ENCODE measurements at places on chromosomes 1 and 21.

- DNase-seq = no peak
Measured at GRCh38 chr1:193712392-193712791, 526.0 kb upstream of the B3GALT2 start.

- no peak for DNase-seq
Measured at GRCh38 chr21:15768045-15768601, 38.3 kb downstream of the USP25 start.

DNA sequence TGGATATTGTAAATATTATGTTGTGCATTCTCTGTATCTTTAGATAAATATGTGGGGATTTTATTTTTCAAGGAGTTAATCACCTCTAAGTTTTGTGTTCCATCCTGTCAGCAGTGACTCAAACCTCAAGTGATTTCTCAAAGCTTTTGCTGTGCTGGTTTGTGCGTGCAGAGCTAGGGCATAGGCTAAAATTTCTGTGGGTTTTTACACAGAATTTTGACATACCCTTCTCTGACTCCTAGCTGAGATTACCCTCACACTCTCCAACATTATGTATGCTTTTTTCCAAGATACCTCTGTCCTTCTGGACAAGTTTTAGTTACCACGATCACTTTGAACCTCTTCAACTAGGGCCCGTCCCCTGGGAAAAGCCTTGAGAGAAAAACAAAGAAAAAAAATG lies 384.9 kb downstream of the NCAM2 start:
- no peak for DNase-seq

DNA sequence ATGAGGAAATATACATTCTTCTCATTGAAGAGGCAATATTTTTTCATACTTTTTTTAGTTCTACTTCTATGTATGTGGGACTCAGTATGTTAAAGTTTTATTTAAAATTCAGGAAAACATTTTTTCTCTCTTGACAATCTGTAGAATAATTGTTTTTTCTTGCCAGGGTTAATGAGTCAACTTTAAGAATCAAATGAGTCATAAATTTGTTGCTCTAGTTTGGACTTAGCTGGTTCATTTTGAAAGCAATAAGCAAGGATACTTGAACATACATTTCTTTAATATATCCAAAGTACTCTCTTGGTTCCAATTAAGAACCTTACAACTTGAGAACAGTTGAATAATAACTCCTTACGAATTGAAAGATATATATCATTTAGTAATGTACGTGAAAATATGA lies 1145.3 kb upstream of the B3GALT2 start:
- DNase-seq = no peak

- no peak for DNase-seq
Measured at GRCh38 chr1:226664413-226665101, 74.5 kb downstream of the ITPKB start.

DNA sequence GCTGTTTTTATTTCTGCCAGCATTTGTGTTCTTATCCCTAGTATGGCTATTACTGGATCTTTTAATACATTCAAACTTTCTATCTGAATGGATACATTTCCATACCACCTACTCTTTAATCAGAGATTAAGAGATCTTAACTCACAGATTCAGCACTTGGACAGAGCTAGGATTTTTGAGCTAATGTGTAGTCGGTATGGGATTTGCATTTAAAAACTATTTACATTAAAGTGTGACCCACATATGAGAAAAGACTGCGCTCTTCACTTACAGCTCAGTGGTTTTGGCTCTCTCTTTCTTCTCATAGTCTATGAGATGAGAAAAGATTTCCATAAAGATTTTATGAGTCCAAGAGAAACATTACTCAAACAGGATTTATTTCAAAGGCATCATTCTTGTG lies 16.4 kb downstream of the HMGB4 start:
- DNase-seq = no peak

DNA sequence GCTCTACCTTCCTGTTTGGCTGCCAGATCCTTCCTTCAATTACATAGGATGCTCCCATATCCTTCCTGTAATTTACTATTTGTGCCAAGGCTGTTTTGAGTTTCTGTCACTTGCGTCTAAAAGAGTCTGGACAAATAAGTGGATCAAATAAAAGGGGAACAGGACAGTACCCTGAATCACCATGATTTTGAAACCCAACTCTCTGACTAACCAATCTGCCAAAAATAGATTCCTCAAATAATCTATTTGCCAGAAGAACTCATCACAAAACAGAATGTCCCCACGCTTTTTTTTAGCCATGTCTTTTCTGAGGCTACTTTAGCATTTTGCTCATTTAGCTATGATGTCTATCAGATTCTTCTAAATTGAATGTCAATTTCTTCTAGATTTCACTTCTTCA lies 392.6 kb downstream of the NTNG1 start:
- no peak for DNase-seq

DNA sequence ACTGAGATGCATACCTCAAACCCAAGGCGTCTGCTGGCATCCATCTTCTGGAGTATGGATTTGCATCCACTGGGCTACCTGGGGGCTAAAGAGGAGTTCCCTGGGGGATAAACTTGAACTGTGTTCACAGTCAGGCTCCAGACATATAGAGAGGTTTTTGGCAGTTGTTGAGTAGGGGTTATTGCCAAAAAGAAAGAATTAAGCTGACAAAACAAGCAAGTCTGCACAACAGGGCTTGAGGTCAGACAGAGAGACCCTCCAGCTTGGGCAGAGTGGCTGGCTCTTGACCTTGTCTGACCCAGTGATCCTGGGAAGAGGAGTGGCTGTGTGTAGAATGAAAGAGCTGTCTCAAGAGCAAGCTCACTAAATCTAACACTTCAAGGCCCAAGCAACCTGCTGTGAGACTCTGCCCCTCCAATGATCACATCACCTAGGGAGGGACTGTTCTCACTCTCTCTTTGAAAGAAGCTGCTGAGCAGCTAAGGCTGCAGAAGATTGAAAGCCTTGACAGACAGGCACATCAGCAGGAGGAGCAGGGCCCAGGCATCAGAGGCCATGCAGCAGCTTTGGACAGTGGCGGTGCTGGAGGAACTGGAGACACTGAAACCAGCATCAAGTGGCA lies 61.5 kb downstream of the SYT2 start:
- DNase-seq = no peak

DNA sequence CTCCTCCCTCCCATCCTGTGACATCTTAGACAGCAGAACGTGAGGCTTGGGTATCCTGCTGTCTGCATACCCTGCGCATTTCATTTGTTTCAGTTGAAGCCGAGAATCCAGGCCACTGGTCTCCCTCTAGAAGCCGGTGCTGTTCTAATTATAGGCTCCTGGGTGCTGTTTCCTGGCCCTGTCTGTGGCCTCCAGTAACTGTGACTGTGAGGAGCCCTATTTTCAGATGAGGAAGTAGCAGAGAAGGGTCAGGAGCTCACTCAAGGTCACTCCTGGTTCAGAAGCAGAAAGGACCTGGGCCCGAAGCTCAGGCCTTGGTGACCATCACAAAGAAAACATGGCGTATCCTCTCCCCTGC lies 24.0 kb downstream of the COQ8A start:
- no peak for DNase-seq

DNA sequence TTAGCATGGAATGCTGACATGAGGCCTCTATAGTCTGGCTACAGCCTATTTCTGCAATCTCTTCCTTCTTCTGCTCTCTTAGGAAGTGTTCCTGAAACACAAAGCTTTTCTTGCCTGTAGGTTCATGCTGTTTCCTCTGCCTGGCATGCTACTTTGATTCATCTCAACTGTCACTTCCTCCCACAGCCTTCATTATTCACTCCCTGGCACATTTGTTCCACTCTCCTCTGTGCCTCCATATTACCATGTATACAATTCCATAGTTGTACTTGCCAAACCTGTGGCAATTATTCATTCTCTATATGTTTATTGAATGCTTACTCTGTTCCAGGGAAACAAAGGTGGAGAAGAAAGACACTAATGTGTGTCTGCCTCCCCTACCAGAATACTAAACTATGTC lies 210.2 kb downstream of the LRRC7 start:
- no peak for DNase-seq

DNA sequence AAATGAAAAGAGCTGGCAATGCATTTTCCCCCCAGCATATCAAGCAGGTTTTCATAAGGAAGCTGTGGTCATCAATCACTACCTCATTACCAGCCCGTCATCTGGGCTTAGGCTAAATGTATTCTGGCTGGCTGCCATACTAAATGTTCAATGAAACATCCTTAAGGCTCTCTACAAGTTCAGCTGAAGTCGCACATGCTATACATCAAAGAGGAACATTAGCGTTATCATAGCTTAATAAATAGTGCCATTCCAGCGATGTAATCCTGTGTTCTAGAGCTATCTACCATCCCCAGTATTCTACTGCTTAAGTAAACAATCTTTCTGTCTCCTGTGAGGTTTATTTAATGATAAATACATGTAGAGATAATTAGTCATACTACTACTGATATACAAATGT lies 288.8 kb downstream of the DPYD start:
- no peak for DNase-seq

DNA sequence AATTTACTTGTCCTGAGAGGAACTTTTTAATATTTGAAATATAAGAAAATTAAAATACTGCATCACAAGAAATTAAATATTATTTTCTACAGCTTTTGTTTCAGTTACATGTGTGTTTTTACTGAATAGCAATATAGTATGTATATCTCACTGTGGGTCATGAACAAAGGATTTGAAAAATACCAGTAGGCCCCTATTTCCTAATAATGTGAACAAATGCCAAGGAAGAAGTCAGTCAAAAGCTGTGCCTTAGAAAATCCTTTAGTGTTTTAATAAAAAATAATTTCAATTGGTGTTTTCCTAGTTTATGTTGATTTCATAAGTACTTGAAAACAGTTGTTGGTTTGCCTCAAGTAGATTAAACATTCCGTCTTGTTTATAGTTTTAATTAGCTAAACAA lies 46.7 kb downstream of the SMYD3 start:
- DNase-seq = no peak

GRCh38 chr1:246921481-246921880 lies 10.3 kb downstream of the AHCTF1 start:
- no peak for DNase-seq

Measured in stimulated activated CD8-positive, alpha-beta memory T cell treated with anti-CD3 and anti-CD28 coated beads, Interleukin-15, amount 100 ng/mL, for 1 hour (primary cell).